ENCODE measurements at places on chromosomes 1 and 21.

DNA sequence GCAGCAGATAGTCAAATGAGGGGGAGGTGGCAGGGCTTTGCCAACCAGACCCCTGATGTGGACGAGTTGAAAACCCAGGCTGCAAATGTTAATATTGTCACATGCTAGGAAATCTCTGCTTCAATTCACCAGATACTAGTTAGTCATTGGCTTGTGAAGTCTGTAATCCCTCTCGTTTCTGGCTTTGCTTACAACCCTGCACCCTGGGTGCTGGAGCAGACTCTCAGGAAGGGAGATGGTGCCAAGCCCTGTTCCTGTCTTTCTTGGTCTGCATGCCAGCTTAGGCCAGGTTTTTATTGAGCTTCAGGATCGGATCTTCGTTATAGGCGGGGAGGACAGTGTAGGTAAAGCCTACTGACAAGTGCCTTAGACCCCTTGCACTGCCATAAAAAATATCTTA lies 53.3 kb downstream of the MDM4 start:
- no peak for DNase-seq

DNA sequence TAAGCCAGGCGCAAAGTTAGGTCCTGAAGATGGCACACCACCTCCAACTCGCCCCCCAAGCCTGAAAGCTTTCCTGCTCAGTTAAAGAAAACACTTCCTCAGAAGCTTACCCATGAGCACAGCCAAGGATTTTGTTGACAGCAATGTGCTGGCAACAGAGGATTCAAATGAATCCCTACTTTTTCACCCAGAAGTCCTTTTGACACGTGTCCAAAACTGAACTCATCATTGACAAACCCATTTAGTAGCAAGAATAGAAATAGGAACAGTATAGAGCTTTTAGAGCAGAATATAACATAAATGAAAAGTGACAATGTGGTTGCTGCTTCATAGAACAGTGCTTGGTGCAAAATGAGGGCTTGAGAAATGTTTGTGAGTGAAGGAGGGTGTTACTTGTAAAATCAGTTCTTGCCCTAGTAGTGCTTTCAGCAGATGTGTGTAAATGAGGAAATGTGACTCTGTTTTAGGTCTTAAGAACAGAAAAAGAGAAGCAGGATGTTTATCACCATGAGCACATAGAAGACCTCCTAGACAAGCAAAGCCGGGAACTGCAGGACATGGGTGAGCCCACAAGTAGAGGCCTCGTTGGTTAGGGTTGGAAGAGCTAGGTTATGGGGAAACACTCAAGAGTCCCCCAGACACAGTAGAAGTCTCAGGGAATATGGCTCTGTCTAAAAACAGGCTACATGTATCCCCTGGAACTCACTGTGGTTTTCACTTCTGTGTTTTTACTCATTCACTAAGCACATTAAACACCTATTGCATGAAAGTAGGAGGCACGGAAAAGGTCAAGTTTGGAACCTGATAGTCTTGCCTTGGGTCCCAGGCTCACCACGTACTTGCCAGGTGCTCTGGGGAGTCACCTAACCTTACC lies 48.6 kb upstream of the TMEM125 start:
- DNase-seq, result no peak

GRCh38 chr21:38395581-38395980 lies 102.7 kb downstream of the ERG start:
- no peak for DNase-seq

DNA sequence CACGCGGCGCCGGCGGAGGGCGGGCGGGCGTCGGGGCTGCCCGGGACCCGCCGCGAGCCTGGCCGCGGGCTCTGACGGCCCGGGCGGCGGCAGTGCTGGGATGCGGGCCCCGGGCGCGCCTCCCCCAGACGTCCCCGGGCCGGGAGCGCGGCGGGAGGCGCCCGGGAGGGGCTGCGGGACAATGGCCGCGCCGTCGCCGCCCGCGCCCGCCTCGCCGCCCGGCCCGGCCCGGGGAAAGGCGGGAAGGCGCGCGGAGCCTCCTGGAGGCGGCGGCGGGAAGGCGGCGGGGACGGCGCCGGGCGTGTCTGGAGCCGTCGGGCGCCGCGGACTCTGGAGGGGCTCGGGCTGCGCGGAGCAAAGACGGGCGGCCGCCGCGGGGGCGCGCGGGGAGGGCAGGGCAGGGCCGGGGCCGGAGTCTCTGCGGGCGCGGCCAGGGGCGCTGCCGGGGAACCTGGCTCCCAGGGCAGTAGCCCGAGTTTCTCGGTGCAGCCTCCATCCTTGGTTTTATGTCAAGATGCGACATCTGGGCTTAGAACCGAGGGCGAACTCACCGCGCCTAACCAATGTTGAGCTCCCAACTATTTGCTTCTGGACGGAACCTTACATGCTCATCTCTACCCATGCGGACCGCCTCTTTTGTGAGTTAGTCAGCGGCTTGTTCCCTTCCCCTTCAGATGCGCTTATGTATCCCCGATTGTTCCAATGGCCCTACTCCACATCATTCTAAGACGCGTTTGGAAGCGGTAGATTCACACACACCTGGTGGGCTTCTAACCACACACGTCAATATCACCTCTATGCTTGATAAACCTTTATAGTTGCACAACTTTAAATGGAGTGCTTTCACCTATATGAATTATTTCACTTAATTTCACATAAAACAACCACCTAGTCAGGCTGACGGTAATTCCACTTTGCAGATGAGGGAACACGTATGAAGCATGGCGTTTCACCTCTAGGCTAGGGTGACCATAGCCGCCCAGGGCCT lies 651 bp downstream of the ZBTB8A start:
- peak; percentile 45 for DNase-seq

GRCh38 chr1:14741082-14741481 lies 142.6 kb downstream of the KAZN start:
- no peak for DNase-seq

DNA sequence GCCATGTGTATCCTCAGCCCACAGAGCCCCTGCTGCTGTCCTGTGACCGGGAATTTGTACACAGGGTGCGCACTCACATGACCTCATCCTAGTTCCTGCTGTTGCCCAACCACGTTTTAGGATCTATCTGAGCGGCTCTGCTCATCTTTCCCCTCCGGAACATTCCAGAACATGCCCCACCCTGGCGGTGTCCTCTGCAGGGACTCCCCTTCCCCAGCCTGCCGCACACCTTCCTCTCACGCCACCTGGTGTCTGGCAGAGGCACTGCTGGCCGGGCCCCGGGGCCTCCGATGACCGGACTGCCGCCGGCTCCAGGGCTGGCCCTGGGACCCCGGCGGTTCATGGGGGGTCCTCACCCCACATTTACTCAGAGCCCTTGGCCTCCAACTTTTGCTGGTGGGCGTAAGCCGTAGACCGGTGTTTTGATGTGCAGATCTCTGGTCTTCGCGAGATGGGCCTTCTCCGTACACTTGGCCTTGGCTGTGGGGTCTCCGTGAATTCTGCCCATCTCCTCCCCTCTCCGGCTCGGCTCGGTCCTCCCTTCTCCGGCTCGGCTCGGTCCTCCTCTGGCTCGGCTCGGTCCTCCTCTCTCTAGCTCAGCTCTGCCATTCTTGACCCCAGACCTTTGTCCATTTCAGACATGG lies 29.5 kb downstream of the ARHGEF16 start:
- no peak for DNase-seq

DNA sequence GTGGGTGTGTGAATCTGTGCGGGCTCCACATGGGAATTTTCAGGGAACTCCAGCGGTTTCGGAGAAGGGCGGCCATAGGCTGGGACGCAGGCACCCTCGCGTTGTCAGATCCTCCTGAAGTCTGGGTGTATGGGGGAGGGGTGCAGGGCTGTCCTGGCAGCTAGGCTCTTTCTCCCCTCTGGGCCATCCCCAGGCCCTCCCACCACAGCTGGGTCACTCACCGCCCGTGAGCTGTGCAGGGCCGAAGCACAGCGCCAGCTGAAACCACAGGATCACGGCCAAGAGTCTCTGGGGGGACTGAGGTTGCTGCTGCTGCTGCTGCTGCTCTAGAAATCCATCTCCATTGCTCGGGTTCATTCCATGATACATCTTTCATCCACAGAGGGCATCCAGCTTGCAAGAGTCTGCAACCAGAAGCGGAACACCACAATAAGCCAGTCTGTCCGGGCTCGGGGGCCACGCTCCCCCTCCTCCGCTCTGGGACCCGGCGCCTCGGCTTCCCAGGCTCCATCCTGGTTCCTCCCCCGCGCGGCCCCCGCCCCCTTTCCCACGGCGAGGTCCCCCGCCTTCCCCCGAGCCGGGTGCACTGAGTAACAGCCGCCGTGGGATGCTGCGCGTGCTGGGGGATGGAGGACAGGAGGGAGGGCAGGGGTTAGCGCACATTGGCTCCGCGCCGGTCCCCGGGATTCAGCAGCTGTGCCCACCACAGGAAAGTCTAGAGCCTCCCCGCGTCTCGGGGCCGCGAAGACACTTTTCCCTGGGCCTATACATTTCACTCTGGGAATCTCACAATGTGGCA lies 720 bp downstream of the SUSD4 start:
- no peak for DNase-seq

DNA sequence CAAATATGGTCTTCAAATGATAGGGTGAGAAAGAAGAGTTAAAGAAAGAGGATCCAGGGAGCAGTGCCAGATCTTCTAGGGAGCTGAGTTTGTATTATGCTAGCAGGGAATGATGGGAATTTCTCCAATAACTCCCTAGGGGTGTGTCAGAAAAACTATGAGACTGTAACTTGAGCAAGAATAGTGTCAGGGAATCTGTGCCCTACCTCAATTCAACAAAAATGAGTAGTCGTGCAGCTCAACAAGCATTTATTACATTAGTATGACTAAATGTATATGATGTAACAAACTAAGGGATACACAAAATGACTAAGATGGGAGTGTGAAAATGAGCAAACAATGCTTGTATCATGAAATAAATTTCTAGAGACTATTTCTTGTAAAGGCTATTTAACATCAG lies 24.2 kb downstream of the SPAG17 start:
- no peak for DNase-seq

DNA sequence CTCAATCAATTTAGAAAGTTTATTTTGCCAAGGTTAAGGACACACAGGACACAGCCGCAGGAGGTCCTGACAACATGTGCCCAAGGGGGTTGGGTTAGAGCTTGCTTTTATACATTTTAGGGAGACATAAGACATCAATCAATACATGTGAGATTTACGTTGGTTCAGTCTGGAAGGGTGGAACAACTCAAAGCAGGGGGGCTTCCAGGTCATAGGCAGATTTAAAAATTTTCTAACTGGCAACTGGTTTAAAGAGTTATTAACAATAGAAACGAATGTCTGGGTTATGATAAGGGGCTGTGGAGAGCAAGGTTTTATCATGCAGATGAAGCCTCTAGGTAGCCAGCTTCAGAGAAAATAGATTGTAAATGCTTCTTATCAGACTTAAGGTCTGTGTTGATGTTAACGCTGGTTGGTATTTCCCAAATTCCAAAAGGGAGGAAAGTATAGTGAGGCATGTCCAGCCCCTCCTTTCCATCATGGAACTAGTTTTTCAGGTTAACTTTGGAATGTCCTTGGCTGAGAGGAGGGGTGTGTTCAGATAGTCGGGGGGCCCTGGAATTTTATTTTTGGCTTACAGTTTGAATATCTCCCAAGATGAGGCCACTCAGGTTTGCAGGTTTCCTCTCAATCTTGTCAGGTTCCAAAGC lies 31.0 kb upstream of the TGFBR3 start:
- DNase-seq, result no peak

GRCh38 chr1:40096977-40097782 lies at the start of gene PPT1:
PPT1 (minus strand) TSS chr1:40097252; CDS start chr1:40097238, 14 bp downstream.
- DNase-seq, result peak; percentile 89

DNA sequence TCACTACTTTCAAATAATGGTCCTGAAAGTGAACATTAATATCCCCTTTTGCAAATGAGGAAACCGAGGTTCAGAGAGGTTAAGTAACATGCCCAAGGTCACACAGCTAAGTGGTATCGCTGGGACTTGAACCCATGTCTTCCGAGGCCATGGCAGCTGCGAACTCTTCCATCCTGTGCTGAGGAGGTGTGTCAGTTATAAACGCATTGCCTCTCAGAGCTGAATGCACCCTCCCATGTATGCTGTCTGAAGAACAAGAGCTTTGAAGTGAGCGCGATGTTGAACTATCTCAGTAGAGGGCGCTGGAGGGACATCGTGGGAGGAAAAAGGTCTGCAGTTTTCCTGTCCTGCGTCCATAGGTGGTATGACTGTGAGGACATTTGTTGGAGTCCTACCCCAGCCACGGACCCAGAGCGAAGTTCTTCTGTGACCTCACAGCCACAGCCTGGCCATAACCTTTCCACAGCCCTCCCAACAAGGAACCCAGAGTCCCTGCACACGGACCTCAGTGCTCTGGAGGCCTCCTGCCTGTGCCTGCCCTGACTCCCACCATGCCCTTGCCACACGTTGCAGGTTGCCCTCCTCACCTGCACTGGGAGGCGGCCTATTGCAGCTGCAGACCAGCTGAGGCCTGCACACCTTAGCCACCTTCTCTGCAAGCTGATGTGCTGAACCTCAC lies 7.5 kb downstream of the MYOC start:
- peak; percentile 91 for DNase-seq

DNA sequence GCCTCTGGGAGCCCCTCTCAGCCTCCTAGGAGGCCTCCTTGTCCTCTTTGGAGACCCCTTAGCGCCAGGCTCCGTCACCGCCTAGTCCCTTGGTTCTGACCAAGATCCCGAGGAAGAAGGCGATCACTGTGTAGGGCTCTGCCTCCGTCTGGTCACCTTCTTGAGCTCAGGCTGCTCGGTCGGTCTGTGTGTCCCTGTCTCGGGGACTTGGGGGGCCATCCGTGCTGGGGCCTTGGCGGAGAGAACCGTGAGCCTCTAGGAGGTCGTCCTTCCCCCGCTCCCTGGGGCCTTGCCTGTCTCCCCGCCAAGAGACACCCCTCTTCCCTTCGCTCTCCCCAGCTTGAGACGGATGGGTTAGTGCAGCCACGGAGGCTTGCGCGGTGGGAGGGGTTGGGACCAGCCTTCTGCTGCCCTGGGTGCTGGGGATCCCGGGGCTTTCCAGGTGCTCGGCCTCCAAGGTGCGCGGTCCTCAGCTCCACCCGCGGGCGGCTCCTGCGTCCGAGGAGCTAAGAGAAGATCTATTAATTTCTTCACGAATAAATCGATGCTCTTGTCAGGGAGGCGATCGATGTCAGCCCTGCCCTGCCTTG lies 701 bp upstream of the INSRR start:
- peak; percentile 56 for DNase-seq

DNA sequence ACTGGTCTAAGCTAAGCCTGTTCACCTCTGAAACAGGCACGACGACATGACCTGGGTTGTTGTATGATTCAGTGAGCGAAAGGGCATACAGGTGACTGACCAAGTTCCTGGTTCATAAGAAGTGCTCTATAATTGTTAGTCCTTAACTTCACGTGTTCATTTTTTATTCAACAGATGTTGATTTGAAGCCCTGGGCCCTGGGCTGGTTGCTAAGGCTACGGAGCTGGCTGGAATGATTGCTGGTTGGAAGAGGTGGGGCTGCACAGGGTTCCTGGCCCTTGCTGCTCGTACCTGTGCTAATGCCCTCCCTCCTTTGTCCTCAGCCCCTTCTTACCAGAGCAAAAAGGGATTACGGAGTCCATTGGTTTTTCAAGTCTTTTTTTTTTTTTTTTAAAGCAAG lies 111.3 kb upstream of the CSF3R start:
- no peak for DNase-seq

- DNase-seq, result peak; percentile 67
Observed at GRCh38 chr1:48048064-48048463, 50.9 kb upstream of the TRABD2B start.

GRCh38 chr1:94725566-94725965 lies 94.6 kb upstream of the SLC44A3 start:
- DNase-seq, result peak; percentile 10

Measured in foreskin fibroblast (primary cell).